ENCODE measurements at places on chromosomes 7 and 10. TPM values are rescaled to one million over a fixed set of nuclear protein-coding genes. Genes with fewer than 3 reads are reported as not detected.

- DNase-seq: no peak
Observed at GRCh38 chr10:76456197-76456596, 1024.8 kb downstream of the LRMDA start.

- DNase-seq: no peak
Observed at GRCh38 chr7:101216001-101216859, 1.2 kb downstream of the PLOD3 start.

DNA sequence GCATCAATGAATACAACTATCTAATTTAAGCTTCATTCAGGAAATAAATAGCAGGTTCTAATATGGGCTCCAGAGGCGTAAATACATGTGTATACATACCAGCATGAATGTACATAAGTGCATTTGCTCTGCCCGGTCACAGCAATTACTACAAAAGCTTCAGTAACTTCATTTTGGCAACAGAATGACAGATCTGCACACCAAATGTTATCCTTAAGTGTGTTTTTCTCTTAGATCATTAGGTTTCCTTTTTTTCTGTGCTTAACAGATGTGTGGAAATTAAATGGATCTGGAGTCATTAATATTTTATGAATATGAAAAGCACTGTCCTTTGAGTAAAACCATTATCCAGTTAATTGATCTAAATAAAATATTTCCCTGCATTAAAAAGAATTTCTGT is 159.0 kb upstream of the MEOX2 start:
- DNase-seq: no peak

The TEX36 gene
- total RNA-seq: not detected

The AMPH gene
- total RNA-seq: not detected

The TMEM139 gene
- total RNA-seq: 1.2 TPM

Measured in naive thymus-derived CD8-positive, alpha-beta T cell (primary cell).